ENCODE measurements at places on chromosomes 12 and 14.
A peak's percentile ranks its signal among the peaks of the same experiment; 100 is the strongest.

GRCh38 chr12:71567537-71567936, 96.1 kb downstream of the ZFC3H1 start:
- no peak for DNase-seq

DNA sequence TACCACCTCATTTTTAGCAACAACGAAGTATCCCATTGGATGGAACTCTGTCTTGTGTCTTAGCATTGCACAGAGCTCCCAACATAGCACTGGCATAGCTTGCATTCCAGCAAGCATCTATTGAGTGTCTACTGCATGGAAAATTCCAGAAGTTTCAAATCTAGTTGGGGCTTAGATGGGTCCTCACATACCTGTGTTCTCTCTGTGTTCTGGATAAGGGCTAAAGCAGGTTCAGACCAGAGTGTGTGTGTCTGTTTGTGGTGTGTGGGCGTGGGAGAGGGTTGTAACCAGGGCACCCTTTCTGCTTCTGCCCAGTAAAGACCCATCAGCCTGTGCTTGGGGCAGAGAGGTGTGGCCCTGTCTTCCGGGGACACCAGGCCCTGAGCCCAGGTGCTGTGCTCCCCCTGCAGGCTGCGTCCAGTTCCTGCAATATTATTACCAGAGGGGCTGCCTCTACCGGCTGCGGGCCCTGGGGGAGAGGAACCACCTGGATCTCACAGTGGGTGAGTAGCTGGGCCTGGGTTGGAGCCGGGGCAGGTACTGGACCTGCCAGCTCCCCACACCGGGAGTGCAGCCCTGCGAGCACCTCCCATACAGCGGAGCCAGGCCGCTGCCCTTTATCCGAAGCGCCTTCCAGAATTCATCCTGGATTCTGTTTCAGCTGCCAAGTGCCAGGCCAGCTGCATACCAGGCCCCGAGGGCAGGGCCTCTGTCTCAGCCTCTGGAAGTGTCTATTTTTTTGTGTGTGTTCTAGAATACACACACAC, 20.3 kb downstream of the RHOF start:
- peak; percentile 90 for DNase-seq

- no peak for DNase-seq
These were observed 22.5 kb downstream of the PAPLN start for GRCh38 chr14:73259837-73260236.

DNA sequence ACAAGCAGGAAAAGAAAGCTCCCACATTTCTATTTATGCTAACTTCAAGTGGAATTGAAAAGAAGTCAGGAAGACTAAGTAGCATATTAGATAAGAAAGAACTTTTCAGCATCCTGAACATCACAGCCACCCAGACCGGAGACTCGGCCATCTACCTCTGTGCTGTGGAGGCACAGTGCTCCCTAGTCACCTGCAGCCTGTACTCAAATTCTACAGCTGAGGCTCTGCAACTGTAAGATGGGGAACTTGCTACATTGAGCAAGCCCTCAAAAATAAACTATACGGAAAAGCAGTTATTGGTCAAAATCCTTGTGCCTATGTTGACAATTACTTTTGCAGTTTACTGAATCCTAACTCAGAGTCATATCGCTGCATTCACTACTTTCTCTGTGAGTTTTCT, 361.9 kb downstream of the DAD1 start:
- no peak for DNase-seq

- DNase-seq: no peak
These were observed 52.2 kb downstream of the CHST11 start for GRCh38 chr12:104508752-104509446.

DNA sequence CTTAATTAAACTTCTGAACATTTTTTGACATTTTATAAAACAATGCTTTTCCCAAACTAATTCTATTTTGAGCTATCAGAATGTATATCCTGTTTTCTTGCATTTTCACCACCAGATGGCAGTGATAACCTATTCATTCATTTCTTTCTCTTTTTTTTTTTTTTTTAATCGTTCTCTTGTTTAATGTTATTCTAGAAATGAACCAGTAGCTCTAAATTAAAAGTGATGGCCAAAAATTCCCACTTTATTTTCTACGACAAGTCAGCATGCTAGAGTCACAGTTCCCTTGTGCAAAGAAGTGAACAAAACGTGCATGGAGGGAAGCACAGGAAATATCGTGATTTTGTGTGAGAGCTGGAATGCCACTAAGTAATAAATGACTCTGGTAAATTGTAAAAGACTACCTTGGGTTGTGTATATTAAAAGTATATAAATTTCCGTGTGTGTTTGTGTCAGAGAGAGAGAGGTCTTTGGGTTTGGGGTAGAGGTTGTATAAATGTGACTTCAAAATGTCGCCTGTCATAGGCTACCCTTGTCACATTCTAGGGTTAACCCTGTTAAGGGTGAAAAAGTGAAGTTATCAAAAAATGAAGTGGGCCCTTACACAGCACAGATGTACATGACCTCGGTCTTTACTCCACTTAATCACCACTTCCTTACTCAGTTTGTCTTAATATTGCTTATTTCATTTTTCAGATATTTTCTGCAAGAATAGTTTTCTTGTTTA, 40.4 kb upstream of the LDHB start:
- no peak for DNase-seq

GRCh38 chr14:99734406-99735051, 50.4 kb downstream of the CYP46A1 start:
- DNase-seq: no peak

GRCh38 chr14:61542848-61543790, 152.2 kb upstream of the HIF1A start:
- no peak for DNase-seq

DNA sequence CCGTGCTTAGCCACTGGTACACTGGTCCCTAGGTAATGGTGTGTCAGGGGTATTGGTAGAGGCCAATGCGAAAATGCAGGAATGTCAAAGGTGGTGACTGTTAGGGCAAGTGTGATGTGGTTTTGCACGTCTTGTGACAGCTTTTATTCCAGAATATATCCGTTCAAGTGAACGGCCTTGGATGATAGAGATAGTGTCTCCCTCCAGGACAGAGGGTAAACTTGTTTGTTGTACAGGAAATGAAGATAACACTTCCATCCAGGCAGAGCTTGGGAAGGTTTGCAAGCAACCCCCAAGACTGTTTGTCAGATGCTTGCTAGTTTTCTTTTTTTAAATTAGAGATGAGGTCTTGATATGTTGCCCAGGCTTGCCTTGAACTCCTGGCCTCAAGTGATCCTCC, 84.2 kb downstream of the DNAH10 start:
- DNase-seq: no peak

GRCh38 chr12:22562036-22563028, 18.0 kb upstream of the C2CD5 start:
- no peak for DNase-seq

All from GM18507 (cell line).